ENCODE measurements at places on chromosomes 1 and 21.

DNA sequence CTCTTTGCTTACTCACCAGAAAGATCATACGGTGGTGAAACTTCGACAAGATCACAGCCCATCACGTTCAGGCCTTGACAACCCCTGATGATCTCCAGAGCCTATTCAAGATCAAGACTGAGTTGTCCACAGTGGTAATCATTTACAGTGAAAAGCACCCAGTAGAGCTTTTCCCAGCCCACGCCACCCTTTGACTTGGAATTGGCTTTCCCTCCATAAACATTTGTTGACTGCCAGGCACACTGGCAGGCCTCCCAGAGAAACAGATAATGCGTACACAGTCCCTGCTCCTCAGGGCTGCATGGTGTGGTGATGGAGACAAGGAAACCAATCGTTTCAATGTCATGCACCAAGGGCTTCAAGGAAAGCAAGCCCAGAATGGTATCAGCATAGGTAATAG, 10.1 kb downstream of the AGMAT start:
- H3K4me3 ChIP-seq, result no peak overlapping the region
- no peak for DNase-seq
- no peaks in the 10 kb centered on the region for H3K27me3 ChIP-seq

- DNase-seq, result no peak
- no peaks in the 10 kb centered on the region for H3K36me3 ChIP-seq
- H3K27me3 ChIP-seq, result no peaks in the 10 kb centered on the region
- no peaks in the 10 kb centered on the region for H3K4me1 ChIP-seq
- no peak overlapping the region for H3K27ac ChIP-seq
Measured at GRCh38 chr1:157411064-157411463, 141.3 kb downstream of the FCRL5 start.

DNA sequence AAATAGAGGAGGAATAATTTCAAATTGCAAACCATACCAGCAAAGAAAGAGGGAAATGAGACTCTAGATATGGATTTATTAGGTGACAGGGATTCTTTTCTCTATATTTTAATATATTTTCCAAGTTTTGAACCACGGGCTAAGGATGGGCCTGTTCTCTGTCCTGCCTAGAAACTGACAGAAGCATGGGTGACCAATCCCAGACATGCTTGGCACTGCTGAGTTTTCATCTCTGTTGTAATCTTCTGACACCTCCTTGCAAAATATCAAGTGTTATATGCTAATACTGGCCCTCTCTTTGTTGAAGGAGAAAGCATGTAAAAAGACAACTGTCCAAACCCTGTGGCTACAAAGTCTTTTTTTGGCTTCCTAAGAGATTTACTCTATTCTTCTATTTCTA, 774 bp upstream of the ANGPTL7 start:
- no peaks in the 10 kb centered on the region for H3K27me3 ChIP-seq
- no peak for DNase-seq
- H3K4me1 ChIP-seq, result no peaks in the 10 kb centered on the region
- peaks cover 32% of the 10 kb centered on the region for H3K36me3 ChIP-seq
- no peak overlapping the region for H3K4me3 ChIP-seq
- H3K27ac ChIP-seq, result no peak overlapping the region

GRCh38 chr1:78177708-78178270, 132.0 kb downstream of the GIPC2 start:
- no peak overlapping the region for H3K4me3 ChIP-seq
- H3K27ac ChIP-seq, result no peak overlapping the region
- DNase-seq, result no peak

DNA sequence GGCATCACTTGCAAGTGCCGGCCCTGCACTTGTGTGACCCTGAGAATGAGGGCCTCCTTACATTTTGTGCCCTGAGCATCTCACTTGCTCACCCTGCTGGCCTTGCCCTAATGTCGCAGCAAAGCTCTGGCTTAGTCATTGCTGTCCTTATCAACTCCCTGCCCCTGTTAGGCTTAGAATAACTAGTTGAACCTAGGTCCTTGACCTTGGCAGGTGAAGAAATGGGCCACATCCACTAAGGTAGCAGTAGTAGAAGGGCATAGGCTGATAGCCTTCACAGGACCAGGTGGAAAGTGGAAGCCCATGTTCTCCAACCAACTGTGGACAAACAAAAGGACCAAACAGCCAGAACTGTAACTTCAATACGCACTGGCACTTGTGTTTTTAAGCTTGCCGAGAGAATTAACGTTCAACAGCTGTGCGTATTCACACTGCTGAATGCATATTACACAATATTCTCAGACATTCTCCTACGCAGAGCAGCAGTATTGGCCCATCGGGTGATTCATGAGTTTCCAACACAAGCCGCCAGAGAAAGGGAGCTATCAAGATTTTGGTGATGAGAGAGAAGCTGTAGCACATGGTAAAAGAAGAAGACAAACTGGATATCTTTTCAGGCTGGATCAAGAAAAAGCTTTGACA, 27.7 kb upstream of the PTGFRN start:
- no peaks in the 10 kb centered on the region for H3K36me3 ChIP-seq
- H3K4me3 ChIP-seq, result no peak overlapping the region
- no peaks in the 10 kb centered on the region for H3K27me3 ChIP-seq
- H3K27ac ChIP-seq, result no peak overlapping the region

- no peaks in the 10 kb centered on the region for H3K4me1 ChIP-seq
- H3K27me3 ChIP-seq, result no peaks in the 10 kb centered on the region
- H3K27ac ChIP-seq, result no peak overlapping the region
- no peak for DNase-seq
- H3K36me3 ChIP-seq, result no peaks in the 10 kb centered on the region
Measured at GRCh38 chr1:182754087-182754486, 35.5 kb upstream of the NPL start.

- H3K4me1 ChIP-seq, result peaks cover 22% of the 10 kb centered on the region
- DNase-seq, result no peak
- H3K4me3 ChIP-seq, result no peak overlapping the region
Measured at GRCh38 chr1:26164861-26165842, 3.6 kb downstream of the C1orf232 start.
